ENCODE measurements at places on chromosomes 3 and 15.

- DNase-seq, result no peak
Measured at GRCh38 chr15:31366169-31366734, 39.6 kb downstream of the KLF13 start.

DNA sequence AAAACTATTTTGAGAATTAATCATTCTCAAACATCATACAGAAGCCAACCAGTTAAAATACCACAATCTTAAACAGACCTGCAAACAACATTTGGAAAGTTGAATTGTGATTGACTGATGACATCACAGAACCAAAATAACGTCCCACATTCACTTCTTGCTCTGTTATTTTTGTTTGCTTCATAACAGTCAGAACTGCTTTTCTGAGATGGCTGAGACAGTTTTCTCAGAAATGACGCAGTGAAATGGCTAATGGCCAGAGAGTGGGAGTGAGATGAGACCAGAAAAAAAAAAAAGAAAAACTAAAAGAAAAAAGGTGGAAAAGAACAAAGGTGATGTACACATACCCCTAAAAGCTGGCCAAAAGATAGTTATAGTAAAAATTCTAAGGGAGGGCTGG is 1061.2 kb downstream of the FHIT start:
- DNase-seq, result no peak

GRCh38 chr3:179651687-179652446 is 973 bp upstream of the USP13 start:
- DNase-seq, result no peak

- DNase-seq, result no peak
Measured at GRCh38 chr15:101024073-101024695, 105.0 kb downstream of the LRRK1 start.

- no peak for DNase-seq
Measured at GRCh38 chr3:177137774-177138705, 59.2 kb downstream of the TBL1XR1 start.

DNA sequence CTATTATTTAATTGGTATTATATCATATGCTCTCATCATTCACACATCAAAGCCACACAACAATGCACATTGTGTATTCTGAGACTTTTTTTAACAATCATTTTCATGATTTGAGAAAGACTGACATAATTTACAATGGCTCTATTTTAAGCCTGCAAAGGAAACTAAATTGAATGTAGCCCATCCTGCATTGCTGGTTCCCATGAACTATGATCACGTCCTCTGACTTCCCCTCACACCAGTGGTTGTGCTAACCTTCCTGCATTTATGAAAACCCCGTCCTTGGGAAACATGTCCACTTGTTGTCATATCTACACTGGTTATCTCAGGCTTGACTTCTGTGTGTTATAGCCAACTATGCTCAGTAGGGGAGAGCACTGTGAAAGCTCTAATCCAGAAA is 546.2 kb downstream of the MECOM start:
- DNase-seq, result no peak

- no peak for DNase-seq
Measured at GRCh38 chr3:25289663-25290062, 138.4 kb upstream of the RARB start.

DNA sequence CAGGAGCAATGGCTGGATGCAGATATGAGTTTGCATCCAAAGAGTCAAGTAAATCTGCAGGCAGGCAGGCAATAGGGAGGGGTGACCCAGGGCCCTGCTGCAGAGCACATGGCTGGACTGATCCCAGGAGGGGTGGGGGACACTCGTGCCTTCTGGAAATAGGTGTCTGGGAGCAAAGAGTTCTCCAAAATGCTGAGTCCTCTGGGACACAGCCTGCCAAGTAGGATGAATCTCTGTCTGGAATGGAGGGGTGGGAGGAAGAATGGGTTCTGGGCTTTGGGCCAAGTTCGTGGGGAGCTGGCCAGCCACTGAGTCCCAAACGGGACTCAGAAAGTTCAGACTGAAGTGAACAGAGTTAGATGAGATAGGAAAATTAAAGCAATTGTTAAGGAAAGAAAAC is 214.5 kb downstream of the MTHFS start:
- DNase-seq, result no peak

- DNase-seq, result no peak
Measured at GRCh38 chr3:11549580-11550140, 94.1 kb downstream of the VGLL4 start.

DNA sequence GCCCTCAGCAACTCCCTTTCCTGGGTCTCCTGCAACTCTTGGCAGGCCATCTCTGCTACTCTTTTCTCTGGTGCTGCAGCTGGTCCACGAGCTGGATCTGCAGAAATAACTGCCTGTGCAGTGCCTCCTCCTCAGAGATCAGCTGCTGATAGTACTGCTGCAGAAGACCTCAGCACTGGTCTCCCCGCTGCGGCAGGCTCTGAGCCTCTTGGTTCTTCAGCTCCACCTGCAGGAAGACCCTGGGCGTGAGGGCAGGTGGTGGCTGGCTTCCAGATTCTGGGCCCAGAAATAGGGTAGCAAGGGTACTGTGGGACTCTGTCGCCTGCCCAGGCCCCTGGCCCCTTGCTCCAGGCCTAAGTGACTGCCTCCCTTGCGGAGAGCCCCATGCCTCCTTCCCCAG is 79.7 kb upstream of the C2CD4B start:
- no peak for DNase-seq

GRCh38 chr3:187403768-187404288 is 35.6 kb downstream of the RTP4 start:
- DNase-seq, result no peak

DNA sequence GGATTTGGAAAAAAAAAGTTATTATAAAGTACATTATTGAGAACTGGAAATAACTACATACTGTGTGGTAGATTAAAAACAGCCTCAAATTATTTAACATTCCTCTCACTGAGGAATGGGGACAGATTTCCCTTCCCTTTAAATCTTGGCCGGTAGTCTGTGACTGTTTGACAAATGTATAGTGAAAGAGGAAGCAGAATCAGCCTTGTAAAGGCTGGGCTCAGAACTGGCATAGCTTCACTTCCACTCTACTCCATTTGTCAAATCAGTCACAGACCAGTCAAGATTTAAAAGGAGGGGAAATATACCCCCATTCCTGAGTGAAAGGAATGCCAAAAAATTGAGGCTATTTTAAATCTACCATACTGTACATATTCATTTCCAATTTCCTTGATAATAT is 18.2 kb upstream of the B4GALT4 start:
- no peak for DNase-seq

- no peak for DNase-seq
Measured at GRCh38 chr3:123169492-123169929, 32.2 kb upstream of the SEC22A start.

- no peak for DNase-seq
Measured at GRCh38 chr15:74763416-74763815, 14.8 kb downstream of the CYP1A2 start.

DNA sequence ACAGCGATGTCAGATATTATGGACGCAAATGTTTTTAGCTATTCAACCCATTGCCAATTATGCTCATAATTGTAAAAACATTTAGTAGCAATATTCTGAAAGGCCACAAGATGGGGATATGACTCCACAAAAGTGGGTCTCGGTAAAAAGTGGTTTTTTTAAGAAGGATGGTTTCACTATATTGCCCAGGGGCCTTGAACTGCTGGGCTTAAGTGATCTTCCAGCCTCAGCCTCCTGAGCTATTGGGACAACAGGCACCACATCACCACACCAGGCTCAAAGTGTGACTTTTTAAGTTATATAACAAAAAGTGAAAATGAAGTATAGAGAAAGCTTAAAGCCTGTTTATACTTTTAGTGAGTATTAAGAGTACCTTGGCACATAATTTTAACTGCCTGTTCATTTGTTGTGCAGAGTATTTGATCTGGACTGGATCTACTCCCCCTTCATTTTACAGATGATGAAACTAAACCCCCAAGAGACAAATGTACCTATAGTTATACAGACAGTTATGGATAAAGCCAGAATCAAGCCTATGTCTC is 9.4 kb downstream of the NAA50 start:
- no peak for DNase-seq

- no peak for DNase-seq
Measured at GRCh38 chr15:38589502-38589901, 24.9 kb upstream of the RASGRP1 start.

- no peak for DNase-seq
Measured at GRCh38 chr3:73427048-73427706, 197.6 kb downstream of the PDZRN3 start.

DNA sequence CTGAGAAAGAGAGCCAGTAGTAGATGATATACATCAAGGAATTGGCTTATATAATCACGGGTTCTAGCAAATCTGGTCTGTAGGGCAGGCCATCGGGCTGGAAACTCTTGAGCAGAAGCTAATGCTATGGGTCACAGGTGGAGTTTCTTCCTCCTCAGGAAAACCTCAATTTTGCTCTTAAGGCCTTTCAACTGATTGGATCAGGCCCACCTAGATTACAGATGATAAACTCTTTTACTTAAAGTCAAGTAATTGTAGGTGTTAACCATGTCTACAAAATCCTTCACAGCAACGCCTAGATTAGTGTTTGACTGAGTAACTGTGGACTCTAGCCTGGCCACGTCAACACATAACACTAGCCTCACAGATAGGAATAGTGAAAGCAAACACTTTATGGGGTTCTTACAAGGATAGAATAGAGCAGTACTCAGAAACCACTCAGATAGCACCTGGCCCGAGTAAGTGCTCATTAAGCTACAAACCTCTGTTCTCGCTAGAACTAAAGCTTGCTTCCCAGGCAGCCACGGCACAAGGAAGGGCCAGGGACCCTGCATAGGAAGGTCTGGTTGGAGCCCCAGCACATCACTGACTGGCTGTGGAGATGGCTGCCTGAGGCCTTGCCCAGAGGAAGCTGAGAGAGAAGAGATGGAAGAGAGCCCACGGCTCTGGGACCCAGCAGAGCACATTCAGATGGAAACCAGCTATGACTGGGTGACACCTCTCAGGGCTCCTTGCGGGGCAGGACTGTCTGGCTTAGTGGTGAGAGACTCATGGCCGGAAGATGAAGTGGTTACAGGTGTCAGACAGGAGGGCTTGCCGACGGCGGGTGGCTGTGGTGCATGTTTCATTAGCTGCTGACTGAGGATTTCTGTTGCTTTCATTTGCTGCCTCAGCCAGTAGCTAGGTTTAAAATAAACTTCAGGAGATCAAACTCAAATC is 202.5 kb upstream of the TLE3 start:
- peak; percentile 63 for DNase-seq

DNA sequence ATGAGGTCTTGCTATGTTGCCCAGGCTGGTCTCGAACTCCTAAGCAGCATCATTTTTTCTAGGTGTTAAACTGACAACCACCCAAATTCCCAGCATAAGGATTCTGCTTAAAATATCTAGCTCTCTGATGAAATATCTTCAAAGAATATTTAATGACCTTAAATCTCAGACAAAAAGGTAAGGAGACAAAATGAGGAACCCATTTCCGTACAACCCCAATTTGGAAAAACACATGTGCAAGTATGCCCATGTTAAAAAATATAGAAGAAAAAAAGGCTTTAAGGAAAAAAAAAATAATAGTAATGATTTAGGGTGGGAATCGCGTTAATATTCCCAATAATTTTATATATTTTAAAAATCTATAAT is 1.4 kb upstream of the SACM1L start:
- DNase-seq, result no peak

DNA sequence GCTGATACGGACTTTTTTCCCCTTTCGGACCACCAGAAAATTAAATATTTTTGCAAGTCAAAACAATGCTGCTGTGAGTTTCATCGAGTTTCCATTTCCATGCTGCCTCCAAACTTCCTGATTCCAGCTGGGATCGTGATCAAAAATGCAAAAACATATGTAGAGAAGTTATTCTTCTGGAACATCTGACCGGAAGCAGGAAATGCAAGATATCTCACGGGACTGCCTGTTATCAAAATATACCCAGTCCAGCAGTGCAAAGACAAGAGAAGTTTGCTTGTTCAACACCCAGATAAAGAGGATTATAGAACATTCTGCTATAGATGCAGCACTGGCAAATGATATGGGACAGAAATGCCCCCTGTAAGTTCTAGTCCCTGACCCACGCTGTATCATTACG is 726.7 kb upstream of the NR2F2 start:
- no peak for DNase-seq

GRCh38 chr15:81061490-81062253 is 60.9 kb downstream of the TLNRD1 start:
- DNase-seq, result no peak

- DNase-seq, result no peak
Measured at GRCh38 chr15:31214864-31215489, 111.7 kb upstream of the KLF13 start.

DNA sequence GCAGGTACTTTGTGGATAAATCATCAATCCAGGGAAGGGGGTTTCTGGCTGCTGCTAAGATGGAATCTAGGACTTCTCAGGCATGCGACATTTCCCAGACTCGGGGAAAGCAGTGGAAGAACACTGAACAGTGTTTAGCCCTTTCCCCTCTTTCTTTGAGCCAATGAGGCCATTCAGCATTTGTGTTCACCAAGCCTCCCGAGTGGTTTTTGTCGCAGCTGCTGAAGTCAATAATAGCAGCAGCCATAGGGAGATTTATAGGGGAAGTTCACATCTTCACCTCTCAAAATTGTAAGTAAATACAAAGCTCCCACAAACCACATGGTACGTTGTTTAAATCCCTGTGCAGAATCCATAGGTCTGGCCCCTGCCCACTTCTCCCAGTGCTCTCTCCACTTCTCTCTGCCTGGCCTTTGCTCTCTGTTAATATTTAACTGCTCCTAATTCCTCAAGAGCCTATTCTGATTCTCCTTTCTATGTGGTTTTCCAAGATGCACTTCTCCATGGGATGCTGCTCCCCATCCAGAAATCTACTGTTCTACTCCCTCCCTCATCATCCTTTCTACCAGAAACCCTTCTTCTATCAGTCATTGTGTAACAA is 230.7 kb downstream of the SHQ1 start:
- DNase-seq, result no peak

DNA sequence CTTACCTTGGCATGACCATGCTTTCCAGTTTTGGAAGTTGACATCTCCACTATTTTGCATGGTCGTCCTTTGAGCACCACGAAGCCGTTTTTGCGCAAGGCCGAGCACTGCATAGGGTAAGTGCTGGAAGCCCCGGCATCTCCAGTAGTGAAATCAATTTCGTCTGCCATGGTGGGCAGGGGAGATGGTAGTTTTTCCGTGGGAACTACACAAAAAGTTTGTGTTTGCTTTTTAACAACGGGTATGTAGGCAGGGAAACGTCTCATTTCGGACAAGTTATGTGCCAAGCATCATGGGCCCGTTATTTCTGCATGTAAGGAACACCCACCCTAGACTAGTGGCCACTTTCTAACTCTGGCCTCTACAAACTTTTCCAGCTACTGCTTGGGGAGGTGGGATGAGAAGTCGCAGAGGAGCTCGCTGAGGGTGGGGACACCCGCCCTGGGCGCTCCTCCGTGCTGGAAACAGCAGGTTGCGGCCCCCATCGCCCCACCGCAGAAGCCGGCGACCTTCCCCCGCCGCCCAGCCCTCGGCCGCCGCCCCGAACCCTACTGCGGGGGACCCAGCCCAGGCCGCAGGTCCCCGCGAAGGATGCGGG is 701 bp downstream of the EIF5A2 start:
- DNase-seq, result no peak

DNA sequence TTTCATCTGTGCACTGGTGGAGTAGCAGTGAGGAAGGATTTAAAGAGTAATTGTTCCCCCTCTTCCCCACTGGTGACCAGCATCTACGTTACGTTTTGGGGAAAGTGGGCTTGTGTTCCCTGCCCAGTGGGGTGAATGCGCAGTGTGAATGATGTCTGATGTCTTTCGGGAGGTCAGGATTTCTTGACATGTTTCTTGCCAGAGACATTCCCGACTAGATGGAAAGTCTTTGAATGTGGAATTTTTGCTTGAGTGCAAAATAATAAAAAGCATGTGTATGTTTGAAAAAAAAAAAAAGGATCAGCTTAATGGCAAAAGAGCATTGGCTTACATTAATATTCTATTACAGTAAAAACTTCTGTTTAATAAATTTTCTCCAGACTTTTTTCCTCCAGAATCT is 632.2 kb downstream of the FOXP1 start:
- DNase-seq, result no peak

Measured in CD4-positive, alpha-beta T cell (primary cell).